Pancreas (tissue), 10 donors: ENCODE measurements at places on chromosomes 5 and 9.

DNA sequence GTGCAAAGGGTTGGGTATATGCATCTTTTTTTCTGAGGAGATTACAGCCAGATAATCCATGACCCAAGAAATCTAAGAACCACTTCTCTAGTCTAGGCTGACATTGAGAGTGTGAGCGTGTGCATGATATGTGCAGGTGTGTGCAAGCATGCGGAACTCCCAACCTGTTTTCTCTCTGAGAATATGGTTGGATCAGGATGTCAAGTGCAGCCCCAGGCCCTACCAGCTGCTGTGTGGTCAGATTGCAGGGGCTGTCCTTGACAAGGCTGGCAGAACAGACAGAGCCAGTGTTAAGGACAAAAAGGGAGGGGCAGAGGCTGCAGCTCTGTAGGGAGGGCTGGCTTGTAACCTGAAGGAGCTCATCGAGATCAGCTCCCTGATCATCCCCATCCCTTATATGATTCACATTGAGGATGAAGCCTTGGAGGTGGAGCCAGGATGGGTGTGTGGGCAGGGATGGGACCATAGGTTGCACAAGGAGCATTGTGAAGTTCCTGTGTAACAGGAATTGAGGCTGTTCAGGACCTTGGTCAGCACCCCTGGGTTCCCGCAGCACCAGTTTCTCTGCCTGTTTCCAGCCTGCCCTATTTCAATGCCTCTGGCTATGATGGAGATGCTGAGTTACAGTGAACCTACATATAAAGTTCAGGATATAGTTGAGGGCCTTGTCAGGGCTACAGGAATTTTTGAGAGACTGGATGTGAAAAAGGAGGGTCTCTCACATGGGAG is 52.6 kb upstream of the ARAP3 start:
- H3K27me3 ChIP-seq: no peaks in the 10 kb centered on the region
- no peaks in the 10 kb centered on the region for H3K4me1 ChIP-seq
- no peak overlapping the region for H3K27ac ChIP-seq
- peak; percentile 29 for DNase-seq
- no peaks in the 10 kb centered on the region for H3K36me3 ChIP-seq

- H3K27me3 ChIP-seq: no peaks in the 10 kb centered on the region
- H3K4me1 ChIP-seq: no peaks in the 10 kb centered on the region
- no peaks in the 10 kb centered on the region for H3K36me3 ChIP-seq
- no peak overlapping the region for H3K4me3 ChIP-seq
- no peak for DNase-seq
These were observed 387.5 kb downstream of the PLK2 start for GRCh38 chr5:58072300-58072965.

- no peak for DNase-seq
- H3K36me3 ChIP-seq: peaks cover under 1% of the 10 kb centered on the region
- no peak overlapping the region for H3K4me3 ChIP-seq
- H3K27me3 ChIP-seq: no peaks in the 10 kb centered on the region
- H3K27ac ChIP-seq: no peak overlapping the region
These were observed 17.0 kb downstream of the CDK5RAP2 start for GRCh38 chr9:120562861-120563443.

DNA sequence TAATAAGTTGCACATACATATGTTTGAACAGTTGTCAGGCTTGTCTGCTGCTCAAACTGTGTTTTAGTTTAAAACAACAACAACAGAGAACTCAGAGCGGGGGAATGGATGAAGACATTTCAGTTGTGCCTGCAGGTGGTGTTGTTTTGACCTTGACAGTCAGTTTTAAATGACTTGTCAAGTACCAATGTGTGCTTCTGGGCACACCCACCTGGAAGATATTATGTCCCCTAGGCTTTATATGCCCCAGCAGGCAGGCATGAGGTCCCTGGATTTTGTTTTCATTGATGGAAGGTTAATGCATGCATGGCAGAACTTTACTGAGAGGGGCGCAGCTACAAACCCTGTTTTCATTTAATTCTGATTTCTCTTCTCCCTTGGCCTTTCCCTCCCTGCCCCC is 84.6 kb downstream of the AOPEP start:
- H3K4me3 ChIP-seq: no peak overlapping the region
- peaks cover 5% of the 10 kb centered on the region for H3K4me1 ChIP-seq
- DNase-seq: no peak
- H3K27ac ChIP-seq: no peak overlapping the region
- no peaks in the 10 kb centered on the region for H3K27me3 ChIP-seq
- no peaks in the 10 kb centered on the region for H3K36me3 ChIP-seq

DNA sequence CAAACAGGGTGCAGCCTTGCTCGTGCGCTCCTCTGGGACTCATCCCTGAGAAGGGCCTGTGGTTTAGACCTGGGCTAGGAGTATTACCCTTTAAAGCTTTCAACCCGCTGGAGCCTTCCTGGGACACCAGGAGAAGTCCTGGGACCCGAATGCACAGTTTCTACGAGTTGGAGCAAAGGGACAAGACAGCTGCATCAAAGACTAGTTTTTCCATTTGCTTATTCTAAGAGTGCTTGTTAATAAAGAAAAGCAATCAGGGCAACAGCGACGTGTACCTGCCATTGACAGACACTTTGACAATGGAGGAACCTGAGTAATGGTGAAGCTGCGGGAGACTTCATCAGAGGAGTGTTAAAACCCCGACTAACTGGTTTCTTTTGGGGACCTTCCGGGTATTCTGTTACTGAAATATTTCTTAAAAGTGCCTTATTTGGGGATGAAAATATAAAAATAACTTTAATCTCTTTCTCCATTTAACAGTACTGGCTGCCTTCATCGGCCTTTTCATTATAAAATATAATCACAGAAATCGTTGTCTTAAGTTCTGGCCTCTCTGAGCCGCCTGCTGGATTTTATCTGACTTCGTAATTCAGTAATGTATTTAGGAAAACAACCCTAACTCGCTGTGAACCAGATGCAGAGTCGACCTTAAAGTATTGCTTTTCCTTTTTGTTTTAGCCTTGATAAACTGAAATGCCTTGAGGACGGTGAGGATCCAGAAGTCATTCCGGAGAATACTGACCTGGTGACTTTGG is 732 bp downstream of the SNAPC3 start:
- H3K36me3 ChIP-seq: no peaks in the 10 kb centered on the region
- no peak for DNase-seq
- H3K4me1 ChIP-seq: peaks cover 16% of the 10 kb centered on the region
- H3K27me3 ChIP-seq: no peaks in the 10 kb centered on the region

- H3K4me3 ChIP-seq: no peak overlapping the region
- no peaks in the 10 kb centered on the region for H3K27me3 ChIP-seq
- H3K36me3 ChIP-seq: no peaks in the 10 kb centered on the region
These were observed 52.1 kb upstream of the LMX1B start for GRCh38 chr9:126561582-126561981.

DNA sequence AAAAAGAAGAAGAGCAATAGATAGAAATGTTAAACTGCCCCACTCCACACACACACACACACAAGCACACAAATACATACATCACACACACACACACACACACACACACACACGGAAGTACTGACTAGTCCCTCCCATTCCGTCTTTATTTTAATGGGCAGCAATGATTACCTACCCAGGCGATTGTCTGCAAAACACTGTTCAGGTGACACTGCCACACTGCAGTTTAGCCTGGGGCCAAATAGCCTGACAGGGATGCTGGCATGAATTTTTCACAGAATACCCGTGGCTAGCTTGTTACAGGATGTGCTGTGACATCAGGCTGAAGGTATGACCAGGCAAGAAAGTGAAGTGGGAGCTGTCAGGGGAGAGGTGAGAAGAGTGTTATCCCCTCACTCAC is 86.9 kb downstream of the FRMD3 start:
- H3K36me3 ChIP-seq: no peaks in the 10 kb centered on the region
- no peaks in the 10 kb centered on the region for H3K27me3 ChIP-seq
- H3K4me1 ChIP-seq: no peaks in the 10 kb centered on the region

- no peaks in the 10 kb centered on the region for H3K36me3 ChIP-seq
- H3K27ac ChIP-seq: no peak overlapping the region
- H3K27me3 ChIP-seq: no peaks in the 10 kb centered on the region
- H3K4me1 ChIP-seq: no peaks in the 10 kb centered on the region
- DNase-seq: no peak
These were observed 162.1 kb downstream of the FSTL4 start for GRCh38 chr5:133450286-133450685.

- H3K4me1 ChIP-seq: no peaks in the 10 kb centered on the region
- H3K27me3 ChIP-seq: no peaks in the 10 kb centered on the region
- H3K4me3 ChIP-seq: no peak overlapping the region
- no peak for DNase-seq
- H3K36me3 ChIP-seq: no peaks in the 10 kb centered on the region
- no peak overlapping the region for H3K27ac ChIP-seq
These were observed 42.4 kb upstream of the SMIM32 start for GRCh38 chr5:136235321-136235720.

DNA sequence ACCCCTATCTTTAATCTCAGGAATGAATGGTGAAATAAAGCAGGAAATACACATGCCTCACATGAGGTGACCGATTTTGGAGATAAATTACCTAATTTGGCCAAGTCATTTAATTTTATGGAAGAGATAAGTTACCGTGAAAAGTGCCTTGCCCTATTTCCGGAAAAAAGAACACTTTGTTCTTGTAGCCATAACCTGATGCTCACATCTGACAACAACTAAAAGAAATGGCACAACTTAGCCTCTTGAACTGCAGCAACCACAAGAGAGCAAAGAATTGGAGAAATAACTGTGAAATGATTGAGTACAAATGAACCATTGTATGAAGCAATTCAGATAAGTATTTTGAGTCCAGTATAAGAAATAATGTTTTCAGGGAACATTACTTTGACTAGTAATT is 628.1 kb upstream of the TYRP1 start:
- no peak for DNase-seq
- no peak overlapping the region for H3K4me3 ChIP-seq
- H3K27me3 ChIP-seq: no peaks in the 10 kb centered on the region
- H3K27ac ChIP-seq: no peak overlapping the region
- H3K4me1 ChIP-seq: no peaks in the 10 kb centered on the region
- H3K36me3 ChIP-seq: no peaks in the 10 kb centered on the region

GRCh38 chr5:135553688-135554462 is 18.1 kb upstream of the NEUROG1 start:
- DNase-seq: no peak
- no peak overlapping the region for H3K27ac ChIP-seq
- H3K4me1 ChIP-seq: no peaks in the 10 kb centered on the region
- no peaks in the 10 kb centered on the region for H3K27me3 ChIP-seq

- no peak for DNase-seq
- no peaks in the 10 kb centered on the region for H3K36me3 ChIP-seq
- H3K4me1 ChIP-seq: peaks cover 5% of the 10 kb centered on the region
These were observed 4.6 kb downstream of the SEPTIN8 start for GRCh38 chr5:132772291-132773070.

DNA sequence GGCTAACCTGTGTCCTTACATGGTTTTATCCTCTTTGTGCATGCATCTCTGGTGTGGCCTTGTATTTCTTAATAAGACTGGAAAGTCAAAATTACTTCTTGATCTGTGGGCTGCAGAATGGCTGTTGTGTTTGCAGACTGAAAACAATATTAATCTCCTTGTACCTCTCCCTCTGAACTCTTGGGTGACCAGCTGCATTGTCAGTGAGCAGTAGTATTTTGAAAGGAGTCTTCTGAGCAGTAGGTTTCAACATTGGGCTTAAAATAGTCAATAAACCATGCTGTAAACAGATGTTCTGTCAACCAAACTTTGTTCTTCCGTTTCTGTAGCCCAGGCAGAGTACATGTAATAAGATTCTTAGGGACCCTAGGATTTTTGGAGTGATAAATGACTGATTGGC is 26.7 kb upstream of the NIM1K start:
- no peak overlapping the region for H3K27ac ChIP-seq
- peaks cover 6% of the 10 kb centered on the region for H3K36me3 ChIP-seq
- H3K4me1 ChIP-seq: no peaks in the 10 kb centered on the region
- no peak for DNase-seq
- H3K4me3 ChIP-seq: no peak overlapping the region

GRCh38 chr5:34586117-34586885 is 69.8 kb upstream of the RAI14 start:
- peak overlapping the region; percentile 87 for H3K27ac ChIP-seq
- H3K4me3 ChIP-seq: no peak overlapping the region
- no peak for DNase-seq

- DNase-seq: no peak
- no peaks in the 10 kb centered on the region for H3K4me1 ChIP-seq
- H3K27ac ChIP-seq: no peak overlapping the region
- H3K4me3 ChIP-seq: no peak overlapping the region
These were observed 369.0 kb upstream of the RFX3 start for GRCh38 chr9:3894772-3895171.

DNA sequence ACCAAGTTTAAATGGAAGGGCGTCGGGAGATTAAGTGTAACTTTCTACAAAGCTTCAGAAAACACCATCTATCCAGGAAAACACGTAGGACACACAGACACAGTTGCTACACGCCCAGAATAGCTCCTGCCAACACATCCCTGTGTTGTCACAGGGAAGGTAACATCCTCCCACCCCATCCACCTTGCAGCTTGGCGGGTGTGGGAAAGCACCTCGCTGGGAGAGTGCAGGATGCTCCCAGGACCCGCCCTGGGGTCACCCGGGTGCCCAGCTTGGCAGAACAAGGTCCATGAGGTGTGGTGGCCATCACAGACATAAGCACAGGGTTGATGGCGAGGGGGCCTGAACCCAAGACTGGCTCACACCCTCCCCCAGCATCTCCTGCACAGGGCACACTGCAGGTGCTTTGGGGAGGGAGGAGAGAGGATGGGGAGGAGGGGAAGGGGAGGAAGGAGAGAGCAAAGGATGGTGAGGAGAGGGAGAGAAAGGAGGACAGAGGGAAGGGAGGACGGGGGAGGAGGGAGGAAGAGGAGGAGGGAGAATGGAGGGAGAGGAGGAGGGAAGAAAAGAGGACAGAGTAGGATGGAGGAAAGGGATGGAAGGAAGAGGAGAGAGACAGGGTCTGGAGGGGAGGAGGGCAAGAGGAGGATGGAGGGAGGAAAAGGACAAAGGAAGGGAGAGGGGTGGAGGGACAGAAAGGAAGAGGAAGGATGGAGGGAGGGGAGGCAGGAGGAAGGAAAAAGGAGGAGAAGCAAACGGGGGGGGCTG is 37.2 kb downstream of the GOLM1 start:
- no peak for DNase-seq
- no peaks in the 10 kb centered on the region for H3K4me1 ChIP-seq
- H3K4me3 ChIP-seq: no peak overlapping the region
- H3K36me3 ChIP-seq: no peaks in the 10 kb centered on the region
